Esophagus muscularis mucosa (tissue), 4 donors: ENCODE measurements at places on chromosomes 3 and 15. TPM values are rescaled to one million over a fixed set of nuclear protein-coding genes. Genes with fewer than 3 reads are reported as not detected.
A peak's percentile ranks its signal among the peaks of the same experiment; 100 is the strongest.

The IGF1R gene
- total RNA-seq: 62.3 TPM

The THRB gene
- 31.5 TPM for total RNA-seq

The CGNL1 gene
- total RNA-seq: 21.3 TPM

The DNAH12 gene
- 0.39 TPM for total RNA-seq

DNA sequence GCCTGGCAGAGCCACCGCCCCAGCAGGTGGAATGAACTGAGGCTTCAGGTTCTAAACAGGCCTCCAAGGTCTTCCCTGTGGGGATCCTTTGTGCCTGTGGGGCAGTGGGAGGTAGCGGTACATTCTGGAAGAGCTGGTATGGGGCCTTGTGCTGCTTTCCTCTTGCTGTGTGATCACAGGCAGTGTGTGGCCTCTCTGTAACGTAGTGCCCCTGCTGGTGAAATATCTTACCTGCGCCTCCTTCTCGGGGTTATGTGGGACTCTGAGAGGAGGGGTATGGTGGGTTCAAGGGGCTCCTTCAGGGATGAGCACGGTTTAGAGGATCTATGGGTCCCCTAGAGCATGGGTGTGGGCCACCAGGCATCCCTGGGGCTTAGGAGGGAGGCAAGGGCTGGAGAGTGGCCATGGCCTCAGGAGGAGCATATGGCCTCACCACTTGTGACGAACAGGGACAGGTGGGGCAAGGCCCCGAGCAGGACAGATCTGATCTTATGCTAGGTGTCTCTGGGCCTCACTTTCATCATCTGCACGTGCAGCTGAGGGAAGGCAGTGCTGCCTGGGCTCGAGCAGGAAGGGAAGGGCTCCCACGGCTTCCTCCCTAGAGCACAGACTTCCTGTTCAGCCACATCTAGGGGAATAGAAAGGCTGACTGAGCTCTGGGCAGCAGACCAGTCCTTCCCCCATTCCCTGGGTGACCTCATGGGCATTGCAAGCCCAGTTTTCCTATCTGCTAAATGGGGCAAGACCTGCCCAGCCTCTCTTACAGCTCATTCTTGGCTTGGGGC lies 1.9 kb upstream of the ALS2CL start:
- H3K36me3 ChIP-seq: no peaks in the 10 kb centered on the region
- peaks cover 74% of the 10 kb centered on the region for H3K4me1 ChIP-seq
- peak overlapping the region; percentile 70 for H3K27ac ChIP-seq
- no peak for DNase-seq
- no peak overlapping the region for H3K4me3 ChIP-seq
